ENCODE measurements at places on chromosomes 5 and 9. TPM values are rescaled to one million over a fixed set of nuclear protein-coding genes. Genes with fewer than 3 reads are reported as not detected.

GRCh38 chr9:122186777-122187470, 27.2 kb downstream of the MORN5 start:
- DNase-seq = no peak

GRCh38 chr9:120944434-120944843, 17.8 kb upstream of the TRAF1 start:
- DNase-seq = no peak

GRCh38 chr9:79610791-79611614, 39.2 kb downstream of the TLE4 start:
- no peak for DNase-seq

- no peak for DNase-seq
Measured at GRCh38 chr5:77832938-77833337, 56.8 kb upstream of the TBCA start.

- DNase-seq = no peak
Measured at GRCh38 chr5:5383461-5383860, 39.0 kb upstream of the ICE1 start.

GRCh38 chr5:101390151-101390908, 487.2 kb upstream of the ST8SIA4 start:
- DNase-seq = no peak

DNA sequence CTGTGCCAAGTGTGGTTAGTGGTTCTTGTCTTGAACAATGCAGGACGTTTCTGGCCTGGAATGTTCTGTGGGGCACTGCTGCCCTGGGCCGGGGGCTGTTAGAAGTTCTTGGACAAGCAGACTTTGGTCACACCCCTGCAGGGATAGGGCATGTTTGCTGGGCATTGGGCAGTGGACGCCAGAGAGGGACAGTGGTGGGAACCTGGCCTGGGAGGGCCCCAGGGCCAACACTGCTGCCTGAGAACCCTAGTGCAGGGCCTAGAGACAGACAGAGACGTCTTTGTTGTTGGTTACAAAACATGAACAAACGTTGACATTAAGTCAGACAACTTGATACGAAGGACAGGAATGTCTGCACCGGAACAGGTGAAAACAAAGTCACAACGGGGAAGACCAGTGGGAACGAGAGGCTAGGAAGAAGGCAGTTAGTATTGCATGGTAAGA, 57.0 kb downstream of the WNK2 start:
- DNase-seq = no peak

GRCh38 chr9:137339045-137339907, 37.2 kb upstream of the NRARP start:
- DNase-seq = peak; percentile 7

GRCh38 chr9:132978451-132979131, at the start of gene GFI1B:
Gene GFI1B, plus strand, starts transcription at chr9:132978694. Its CDS starts 7,985 bp downstream, at chr9:132986679.
- DNase-seq = no peak

DNA sequence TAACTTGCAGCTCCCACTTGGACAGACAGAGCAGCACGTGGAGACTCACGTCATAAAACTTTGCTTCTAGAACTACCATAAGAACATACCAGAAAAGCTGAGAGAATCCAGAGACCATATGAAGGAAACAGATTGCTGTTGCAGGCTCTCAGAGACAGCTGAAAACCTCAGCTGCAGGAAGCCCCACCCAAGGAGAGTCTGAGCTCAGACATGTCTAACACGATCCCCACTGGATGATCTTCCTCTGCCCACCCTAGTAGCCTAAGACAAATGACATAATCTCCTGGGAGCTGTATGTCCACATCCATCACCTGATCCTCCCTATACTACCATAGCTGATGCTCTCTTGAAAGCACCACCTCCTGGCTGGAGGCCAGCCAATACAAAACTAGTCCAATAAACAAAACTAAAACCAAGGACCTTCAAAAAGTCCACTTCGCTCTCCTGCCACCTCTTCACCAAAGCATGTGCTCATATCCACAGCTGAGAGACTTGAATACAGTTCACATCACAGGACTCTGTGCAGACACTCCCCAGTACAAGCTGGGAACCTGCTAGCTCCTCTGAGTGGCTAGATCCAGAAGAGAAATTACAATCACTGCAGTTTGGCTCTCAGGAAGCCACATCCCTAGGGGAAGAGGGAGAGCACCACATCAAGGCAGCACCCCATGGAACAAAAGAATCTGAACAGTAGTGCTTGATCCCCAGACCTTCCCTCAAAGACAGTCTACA, 257.4 kb downstream of the TRIM36 start:
- DNase-seq = no peak

DNA sequence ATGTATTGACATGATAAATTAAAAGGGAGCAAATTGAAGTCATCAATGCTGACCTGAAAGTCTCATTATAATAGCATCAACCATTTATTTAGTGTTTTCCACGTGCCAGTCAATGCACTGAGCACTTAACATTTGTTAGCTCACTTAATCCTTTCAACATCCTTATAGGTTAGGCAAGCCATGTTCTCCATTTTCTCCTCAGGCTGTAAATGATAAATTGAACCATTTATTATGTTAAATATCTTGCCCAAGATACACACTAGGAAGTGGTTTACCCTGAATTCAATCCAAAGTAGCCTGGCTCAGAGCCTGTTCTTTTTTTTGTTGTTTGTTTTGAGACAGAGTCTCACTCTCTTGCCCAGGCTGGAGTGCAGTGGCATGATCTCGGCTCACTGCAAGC, 25.0 kb upstream of the SNX2 start:
- DNase-seq = no peak

- no peak for DNase-seq
Measured at GRCh38 chr5:155564541-155564940, 551.0 kb downstream of the KIF4B start.

DNA sequence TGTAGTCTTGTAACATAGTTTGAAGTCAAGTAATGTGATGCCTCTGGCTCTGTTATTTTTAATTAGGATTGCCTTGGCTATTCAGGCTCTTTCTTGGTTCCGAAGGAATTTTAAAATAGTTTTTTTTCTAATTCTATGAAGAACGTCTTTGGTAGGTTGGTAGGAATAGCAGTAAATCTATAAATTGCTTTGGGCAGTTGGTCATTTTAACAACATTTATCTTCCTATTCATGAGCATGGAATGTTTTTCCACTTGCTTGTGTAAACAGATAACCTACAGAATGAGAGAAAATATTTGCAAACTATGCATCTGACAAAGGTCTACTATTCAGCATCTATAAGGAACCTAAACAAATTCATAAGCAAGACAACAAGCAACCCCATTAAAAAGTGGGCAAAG, 173.2 kb upstream of the TRPC7 start:
- no peak for DNase-seq

DNA sequence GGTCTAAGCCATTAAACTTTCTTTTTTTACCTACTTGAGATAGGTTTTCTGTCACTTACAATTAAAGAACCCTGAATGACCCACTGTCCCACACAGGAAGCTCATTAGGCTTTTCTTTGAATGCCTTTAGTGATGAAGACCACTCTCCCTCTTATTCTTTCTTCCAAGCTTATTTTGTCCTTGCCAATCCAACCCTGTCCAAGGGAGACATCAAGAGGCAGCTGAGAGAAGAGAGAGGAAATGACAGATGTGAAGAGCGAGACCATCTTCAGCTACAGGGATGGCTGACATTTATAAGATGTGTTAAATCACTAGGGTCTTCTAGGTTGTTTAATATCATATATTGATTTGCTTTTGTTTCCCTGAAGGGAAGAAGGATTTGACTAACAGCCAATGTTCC, 133.5 kb downstream of the FAM114A2 start:
- no peak for DNase-seq

- no peak for DNase-seq
Measured at GRCh38 chr9:90985631-90986030, 184.0 kb downstream of the SYK start.

DNA sequence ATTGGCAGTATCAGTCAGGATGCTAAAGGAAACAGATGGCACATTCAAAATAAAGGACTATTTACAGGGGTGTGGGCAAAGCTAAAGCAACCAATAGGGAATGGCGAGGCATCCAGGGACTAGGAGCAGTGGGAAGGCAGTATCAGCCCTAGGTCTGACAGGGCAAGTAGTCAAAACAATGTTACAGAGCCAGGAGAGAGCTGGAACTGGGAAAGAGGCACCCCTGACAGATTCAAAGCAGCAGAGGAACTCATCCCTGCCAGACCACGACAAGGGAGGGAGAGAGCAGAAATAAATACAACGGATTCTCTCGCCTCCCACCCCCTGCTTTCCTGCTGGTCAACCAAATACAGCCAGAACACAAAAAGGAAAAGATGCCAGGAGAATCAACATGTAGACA, 371.5 kb downstream of the NR2F1-AS1 start:
- no peak for DNase-seq

GRCh38 chr5:172002310-172002709, 4.1 kb downstream of the FBXW11 start:
- DNase-seq = no peak

DNA sequence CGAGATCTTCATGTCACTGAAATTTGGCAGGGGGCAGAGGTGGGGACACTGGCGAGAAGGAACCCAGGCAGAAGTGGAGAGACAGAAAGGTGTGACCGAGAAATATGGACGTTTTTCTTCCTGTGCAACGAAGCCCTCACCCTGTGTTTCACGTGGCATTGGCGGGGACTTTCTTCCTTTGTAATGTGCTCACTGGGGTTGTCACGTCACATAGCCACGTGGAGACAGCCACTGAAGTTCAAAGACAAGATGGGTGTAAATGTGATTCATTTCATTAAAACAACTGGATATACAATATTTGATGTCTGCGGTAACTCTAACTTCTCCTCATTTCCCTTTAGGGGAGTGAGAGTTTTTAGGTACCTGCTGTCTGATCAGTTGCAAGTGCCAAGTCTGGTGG, 225.7 kb downstream of the FSTL4 start:
- DNase-seq = no peak

DNA sequence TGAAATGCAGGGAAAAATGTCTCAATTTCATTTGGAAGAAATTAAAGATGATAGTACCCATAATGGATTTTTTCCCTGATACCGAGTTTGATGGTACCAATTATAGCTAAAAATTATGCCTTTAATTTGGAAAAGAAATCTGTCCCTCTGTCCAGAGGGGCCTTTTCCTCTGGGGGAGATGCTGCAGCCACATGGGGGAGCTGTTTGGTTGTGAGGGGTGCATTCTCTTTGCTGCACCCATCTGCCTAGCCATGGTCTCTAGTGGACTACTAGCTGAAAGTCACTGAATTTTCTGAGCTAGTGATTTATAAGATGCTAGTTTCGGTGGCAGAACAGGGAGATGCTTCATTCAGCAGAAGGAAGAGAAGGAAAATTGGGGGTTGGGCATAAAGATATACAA, 9.6 kb downstream of the SEC61B start:
- no peak for DNase-seq

DNA sequence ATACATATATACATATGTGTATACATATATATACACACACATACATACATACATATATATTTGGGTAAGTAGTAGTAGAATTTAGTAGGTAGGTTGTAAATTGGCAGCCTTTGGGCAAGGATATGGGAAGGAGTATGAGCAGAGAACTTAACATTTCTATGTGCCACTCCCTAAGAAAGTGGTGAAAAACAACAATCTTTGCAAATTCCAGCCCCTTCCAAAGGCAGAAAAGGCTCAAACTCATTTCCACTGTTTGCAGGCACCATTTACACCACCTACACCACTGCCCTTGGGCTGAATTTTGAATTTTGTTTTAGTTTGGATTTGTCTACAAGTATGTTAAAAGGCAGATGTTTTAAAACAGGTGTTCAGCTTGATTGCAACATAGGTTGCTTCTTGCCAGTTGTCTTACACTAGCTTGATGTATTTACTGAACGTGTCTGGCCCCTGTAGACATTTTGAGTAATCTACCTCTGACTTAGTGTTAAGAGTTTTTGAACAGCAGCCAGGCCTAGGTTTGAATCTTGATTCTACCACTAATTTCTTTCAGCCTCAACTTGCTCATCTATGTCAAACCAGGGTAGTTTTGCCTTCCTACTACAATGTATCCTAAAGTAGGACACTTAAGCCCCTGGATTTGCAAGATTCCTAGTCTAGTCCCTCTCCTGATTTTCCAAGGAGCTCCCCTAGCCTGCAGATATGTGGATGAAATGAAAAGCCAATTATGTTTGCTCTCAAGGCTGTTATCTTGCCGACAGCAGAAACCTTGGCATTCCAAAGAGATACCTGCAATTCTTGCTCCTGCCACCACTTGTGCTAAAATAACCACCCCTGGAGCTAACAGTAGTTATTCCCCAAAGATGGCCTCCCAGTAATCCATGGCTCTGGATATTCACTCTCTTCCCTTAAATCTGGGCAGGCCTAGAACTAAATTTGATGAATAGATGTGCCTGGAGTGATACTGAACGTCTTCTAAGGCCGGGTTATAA, 156.2 kb upstream of the SLC44A1 start:
- no peak for DNase-seq

TUSC1 gene
- 23.7 TPM for total RNA-seq

TAF11L3 gene
- not detected for total RNA-seq

PELO gene
- 16.5 TPM for total RNA-seq

PCDHA1 gene
- not detected for total RNA-seq

TMEM215 gene
- not detected for total RNA-seq

DNAJC18 gene
- 3.0 TPM for total RNA-seq

NEUROG1 gene
- total RNA-seq = not detected

EMB gene
- 69.2 TPM for total RNA-seq

CCDC183 gene
- total RNA-seq = 9.1 TPM

GCNT1 gene
- total RNA-seq = 4.0 TPM

All from lower leg skin (tissue), 4 donors.